Activated CD4-positive, alpha-beta T cell treated with anti-CD3 and anti-CD28 coated beads, Interleukin-10, Interleukin-2, amounts not matched to agents 100 ng/mL and 50 ng/mL, durations not matched to agents 16 hours and 8 hours (primary cell): ENCODE measurements at places on chromosomes 5 and 9.

DNA sequence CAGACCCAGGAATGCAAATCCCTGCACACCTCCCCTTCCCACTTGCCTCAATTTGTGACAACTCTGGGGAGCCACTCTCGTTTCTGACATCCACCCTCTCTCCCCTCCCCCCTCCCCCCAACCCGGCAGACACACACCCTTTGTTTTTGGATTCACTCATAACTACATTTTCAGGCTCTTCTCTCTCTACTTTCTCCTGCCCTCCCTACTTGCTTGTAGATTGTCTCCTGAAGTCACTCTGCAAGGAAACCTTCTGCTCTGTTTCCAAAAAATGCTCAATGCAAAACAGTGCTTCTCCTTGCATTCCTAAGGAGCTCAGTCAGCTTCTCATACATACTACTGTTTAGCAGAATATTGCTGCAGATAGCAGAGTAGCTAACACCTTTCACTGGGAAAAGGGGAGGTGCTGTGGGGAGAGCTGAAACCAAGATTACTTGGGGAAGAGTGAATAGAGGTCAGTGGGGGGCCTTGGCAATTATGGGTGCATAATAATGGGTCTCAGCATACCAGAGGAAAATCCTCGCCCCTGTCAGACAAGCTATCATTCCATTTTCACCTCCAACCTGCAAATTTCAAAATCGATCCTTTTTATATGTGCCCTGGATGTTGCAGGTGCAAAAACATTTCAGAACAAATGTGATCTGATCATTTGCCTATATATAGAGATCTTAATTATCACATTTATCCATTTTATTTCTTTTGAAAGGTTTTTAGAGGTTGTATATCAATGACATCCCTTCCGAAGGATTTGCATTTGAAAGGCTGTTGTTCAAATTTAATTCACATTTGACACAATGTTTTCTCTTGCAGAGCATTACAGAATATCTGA, 1860.7 kb upstream of the WWC1 start:
- no peak for DNase-seq

DNA sequence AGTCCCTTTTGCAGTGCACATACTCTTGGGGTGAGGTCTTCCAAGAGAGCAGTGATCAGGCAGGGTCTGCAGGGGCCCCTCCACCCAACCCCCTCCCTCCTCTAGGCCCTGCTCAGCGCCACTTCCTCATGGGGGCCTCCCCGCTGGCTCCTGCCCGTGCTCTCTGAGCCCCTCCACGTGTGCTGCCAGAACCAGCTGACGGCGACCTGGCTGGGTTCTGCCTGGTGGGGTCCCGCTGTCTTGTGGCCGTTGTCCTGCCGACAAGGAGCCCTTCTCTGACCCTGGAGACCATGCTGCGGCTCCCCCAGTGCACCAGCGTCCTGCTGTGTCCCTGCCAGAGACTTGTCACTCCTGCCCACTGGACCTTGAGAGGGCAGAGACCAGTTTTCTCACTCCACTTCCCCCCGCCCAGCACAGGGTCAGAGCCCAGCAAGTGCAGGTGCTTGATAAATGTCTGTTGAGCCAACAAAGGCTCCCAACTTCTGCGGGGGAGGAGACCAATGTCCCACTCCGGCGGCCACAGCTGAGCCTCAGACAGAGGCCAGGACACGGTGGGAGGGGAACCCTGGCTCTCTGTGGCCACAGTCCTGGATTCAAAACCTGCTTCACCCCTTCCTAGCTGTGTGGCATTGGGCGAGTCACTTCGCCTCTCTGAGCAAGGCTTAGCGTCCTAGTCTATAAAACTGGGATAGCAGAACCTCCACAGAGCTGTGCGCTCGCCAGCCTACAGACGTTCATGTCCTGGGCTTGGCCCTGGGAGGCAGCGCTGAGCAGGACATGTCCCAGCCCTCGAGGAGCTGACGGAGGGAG, 24.8 kb downstream of the SARDH start:
- no peak for DNase-seq

- DNase-seq = no peak
Observed at GRCh38 chr5:145777445-145778063, 57.6 kb downstream of the PRELID2 start.

- DNase-seq = no peak
Observed at GRCh38 chr9:20295555-20295954, 326.7 kb downstream of the MLLT3 start.
